ENCODE measurements at places on chromosomes 2 and 18. TPM values are rescaled to one million over a fixed set of nuclear protein-coding genes. Genes with fewer than 3 reads are reported as not detected.

Gene ZDBF2
- 7.0 TPM for total RNA-seq

Gene ALK
- total RNA-seq = 0.08 TPM

Gene SCLY
- 10.8 TPM for total RNA-seq

Gene RUFY4
- not detected for total RNA-seq

Gene SLC16A14
- total RNA-seq = 5.4 TPM

Gene COLEC11
- total RNA-seq = 1.9 TPM

Gene GALR1
- not detected for total RNA-seq

Gene GKN1
- not detected for total RNA-seq

Gene MYCN
- 0.54 TPM for total RNA-seq

Gene GAD1
- total RNA-seq = not detected

Gene CROCC2
- total RNA-seq = not detected

Gene IL36RN
- not detected for total RNA-seq

Gene OTOF
- 0.08 TPM for total RNA-seq

Gene HOXD9
- not detected for total RNA-seq

Gene MC2R
- total RNA-seq = not detected

Gene SPTBN1
- total RNA-seq = 439 TPM

Gene ZNF385B
- total RNA-seq = 0.35 TPM

Gene DSC1
- 3.0 TPM for total RNA-seq

Gene CYBRD1
- total RNA-seq = 69.8 TPM

Gene ZNF521
- 29.6 TPM for total RNA-seq

Gene C2orf80
- total RNA-seq = not detected

Gene NEB
- 0.87 TPM for total RNA-seq

Gene KIAA2012
- total RNA-seq = not detected

Gene BOLL
- not detected for total RNA-seq

Gene ATG4B
- 43.3 TPM for total RNA-seq

Gene STARD6
- total RNA-seq = not detected

Gene SIGLEC15
- not detected for total RNA-seq

Gene LIPG
- total RNA-seq = not detected

Gene MYO1B
- total RNA-seq = 18.9 TPM

Gene FASTKD2
- total RNA-seq = 36.1 TPM

Gene PRKRA
- total RNA-seq = 45.4 TPM

Gene SUMO1
- total RNA-seq = 68.5 TPM

Gene AKAIN1
- total RNA-seq = not detected

Gene TRABD2A
- 0.73 TPM for total RNA-seq

Gene PDCL3
- 29.2 TPM for total RNA-seq

Gene STRADB
- 79.1 TPM for total RNA-seq

Gene VRK2
- 29.4 TPM for total RNA-seq

Gene ALPG
- not detected for total RNA-seq

Gene MAPK4
- total RNA-seq = 34.1 TPM

Gene DLGAP1
- not detected for total RNA-seq

Gene EVX2
- total RNA-seq = not detected

Gene CFAP65
- total RNA-seq = not detected

Gene SIX3
- total RNA-seq = not detected

Gene GPR45
- total RNA-seq = not detected

Gene UGT1A4
- total RNA-seq = not detected

Gene FHOD3
- 350 TPM for total RNA-seq

Gene KLHL30
- 20.6 TPM for total RNA-seq

Gene RAB17
- total RNA-seq = 2.4 TPM

Gene MEP1B
- total RNA-seq = not detected

Gene ANKRD30BL
- not detected for total RNA-seq

Gene ACVR1C
- total RNA-seq = 0.81 TPM

Gene CHST9
- total RNA-seq = 8.3 TPM

Gene KCNJ3
- total RNA-seq = 2.6 TPM
